ENCODE measurements at places on chromosomes 2 and 18.

- no peak for DNase-seq
These were observed 95.1 kb upstream of the NT5C1B start for GRCh38 chr2:18684206-18685038.

DNA sequence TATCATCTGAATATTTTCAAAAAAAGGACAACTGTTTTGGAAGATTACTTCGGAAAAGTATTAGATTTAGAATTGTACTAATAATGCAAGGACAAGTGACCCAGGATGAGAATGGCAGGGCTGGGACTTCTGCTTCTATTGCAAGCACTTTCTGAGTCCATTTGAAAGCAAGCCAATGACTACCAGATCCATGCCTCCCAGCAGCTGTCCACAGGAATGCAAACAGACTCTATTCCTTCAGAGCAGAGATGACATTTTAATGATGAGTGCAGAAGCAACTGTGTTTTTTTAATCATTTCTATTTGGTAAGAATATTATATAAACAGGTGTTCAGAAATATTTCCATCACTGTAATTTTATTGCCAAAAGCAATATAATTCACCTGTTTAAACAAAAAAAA, 456.7 kb downstream of the SOX11 start:
- no peak for DNase-seq

- no peak for DNase-seq
These were observed 7.6 kb downstream of the SERPINE2 start for GRCh38 chr2:224031358-224031970.

- DNase-seq, result no peak
These were observed 105.7 kb upstream of the ZEB2 start for GRCh38 chr2:144625626-144626025.

- no peak for DNase-seq
These were observed 20.3 kb downstream of the SLC8A1 start for GRCh38 chr2:40431600-40431955.

DNA sequence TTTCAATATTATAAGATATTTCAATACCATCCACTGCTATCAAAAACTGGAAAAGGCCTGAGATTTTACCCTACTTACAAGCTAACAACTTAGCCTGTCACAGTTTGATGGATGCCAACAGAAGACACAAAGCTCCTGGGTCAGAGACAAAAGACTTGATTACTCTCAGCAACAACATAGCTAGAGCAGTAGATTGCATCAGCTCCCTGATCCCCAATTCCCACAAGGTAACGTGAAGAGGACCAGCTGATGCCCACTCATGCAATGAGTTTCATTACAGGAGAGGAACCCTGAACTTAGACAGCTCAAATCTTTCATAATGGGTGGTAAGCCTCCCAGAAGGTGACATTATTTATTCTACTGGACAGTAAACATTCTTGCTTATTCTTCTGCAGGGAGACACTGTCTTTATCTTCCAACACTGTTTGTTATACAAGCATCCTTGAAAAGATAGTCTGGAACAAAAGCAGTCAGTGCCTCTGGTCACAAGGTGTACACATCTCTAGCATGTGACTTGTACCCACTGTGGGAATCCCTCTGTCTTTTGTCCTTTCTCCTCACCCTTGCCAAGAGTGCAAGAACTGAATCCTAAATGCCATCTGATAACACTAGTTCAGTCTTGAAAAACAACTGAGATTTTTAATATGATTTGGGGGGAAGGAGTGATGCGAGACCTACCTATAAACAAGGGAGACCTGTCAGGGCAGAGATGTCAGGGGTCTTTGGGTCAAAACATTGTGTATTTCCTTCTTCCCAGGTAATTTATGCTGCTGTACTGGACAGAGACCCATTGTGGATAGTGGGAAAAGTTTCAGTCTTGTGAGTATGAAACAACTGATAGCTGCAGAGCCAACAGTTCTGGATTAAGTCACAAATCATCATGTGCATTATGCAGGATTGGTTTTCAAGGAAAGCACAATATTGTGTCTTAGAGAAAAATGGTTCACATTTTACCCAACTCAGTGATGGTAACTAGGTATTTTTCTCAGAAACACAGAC, 102.4 kb downstream of the AOX1 start:
- no peak for DNase-seq

DNA sequence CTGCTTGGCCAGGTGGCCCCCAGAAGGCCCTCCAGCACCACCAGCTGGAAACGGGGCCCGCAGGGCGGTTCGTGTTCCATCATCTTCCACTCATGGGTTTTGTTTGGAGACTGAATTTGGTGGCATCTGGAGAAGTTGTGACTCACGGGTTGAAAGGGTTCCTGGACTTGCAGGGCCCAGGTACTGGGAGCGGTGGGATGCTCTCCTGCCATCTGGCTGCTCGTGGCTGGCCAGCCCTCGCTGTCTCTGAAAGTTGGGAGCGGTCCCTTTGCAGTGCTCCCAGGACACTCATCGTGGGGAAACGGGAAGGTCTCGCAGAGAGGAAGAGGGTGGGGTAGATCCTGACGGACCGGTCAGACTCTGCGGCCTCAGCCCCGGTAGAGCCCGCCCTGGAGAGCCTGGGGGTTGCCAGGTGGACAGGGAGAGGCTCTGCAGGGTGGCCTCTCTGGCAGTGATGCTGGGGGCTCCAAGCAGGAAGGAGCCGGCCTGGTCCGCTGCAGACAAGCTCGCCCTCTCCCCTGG, 47.5 kb downstream of the TWIST2 start:
- DNase-seq, result no peak

DNA sequence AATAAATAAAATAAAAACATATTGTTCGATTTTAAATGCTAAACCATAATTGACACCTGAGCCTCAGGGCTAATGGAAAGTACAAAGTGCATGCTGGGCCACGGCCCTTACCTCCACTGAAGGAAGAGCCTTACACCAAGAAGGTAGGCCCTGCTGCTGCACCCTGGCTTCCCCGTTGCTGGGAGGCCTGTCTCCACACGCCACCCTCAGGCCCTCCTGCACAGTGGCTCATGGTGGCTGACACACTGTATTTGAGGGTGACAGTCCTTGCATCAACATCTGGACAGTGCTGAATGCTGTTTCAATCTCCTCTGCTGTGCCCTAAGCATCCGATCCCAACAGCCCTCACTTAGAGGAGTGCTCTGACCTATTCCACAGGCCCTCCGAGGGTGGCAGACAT, 39.3 kb upstream of the EDAR start:
- DNase-seq, result no peak

DNA sequence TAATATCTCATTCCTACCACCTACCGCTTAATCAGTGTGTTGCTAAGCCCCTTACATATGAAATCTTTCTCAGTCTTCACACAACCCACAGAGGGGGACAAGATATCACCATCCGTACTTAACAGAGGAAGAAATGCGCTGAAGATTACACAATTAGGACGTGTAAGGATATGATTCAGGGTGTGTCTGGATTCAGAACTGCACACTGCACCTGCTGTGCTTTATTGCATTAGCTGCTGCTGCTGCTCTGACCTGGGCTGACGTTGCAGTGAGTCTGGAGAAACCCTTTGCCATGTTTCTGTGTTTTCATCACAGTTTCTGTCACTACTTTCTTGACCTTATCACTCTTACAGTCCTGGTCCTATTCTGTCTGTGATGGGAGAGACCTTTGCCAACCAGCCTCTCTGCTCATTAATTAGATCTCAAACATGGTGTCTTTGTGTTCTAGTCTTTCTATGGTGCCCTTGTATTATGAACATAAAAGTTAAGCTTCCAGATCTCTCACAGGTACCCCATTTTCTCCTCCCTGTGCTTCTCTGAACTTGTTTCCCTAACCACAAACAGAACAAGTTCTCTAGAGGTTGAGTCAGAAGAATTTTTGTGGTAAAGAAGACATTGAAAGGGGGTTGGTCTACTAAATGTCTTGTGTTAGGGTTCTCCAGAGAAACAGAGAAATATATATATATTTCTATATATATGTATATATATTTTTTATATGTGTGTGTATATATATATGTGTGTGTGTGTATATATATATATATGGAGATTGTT, 92.9 kb upstream of the CYP1B1 start:
- no peak for DNase-seq

GRCh38 chr18:55319459-55320193, 268.4 kb downstream of the TCF4 start:
- DNase-seq, result no peak

All from CD4-positive, alpha-beta T cell treated with Interleukin-4 for 4 hours (primary cell).